CD8-positive, alpha-beta memory T cell (primary cell): ENCODE measurements at places on chromosomes 16 and 17. TPM values are rescaled to one million over a fixed set of nuclear protein-coding genes. Genes with fewer than 3 reads are reported as not detected.
A peak's percentile ranks its signal among the peaks of the same experiment; 100 is the strongest.

The KRT40 gene
- not detected for total RNA-seq

The B4GALNT2 gene
- total RNA-seq, result not detected

The OMG gene
- total RNA-seq, result 0.18 TPM

The NPIPB6 gene
- total RNA-seq, result not detected

The OR3A2 gene
- total RNA-seq, result 5.9 TPM

The FBF1 gene
- total RNA-seq, result 22.6 TPM

The TBX2 gene
- total RNA-seq, result 0.13 TPM

The SLC38A8 gene
- not detected for total RNA-seq

The MYL4 gene
- not detected for total RNA-seq

The KRT28 gene
- not detected for total RNA-seq

- DNase-seq, result no peak
Measured at GRCh38 chr16:86478779-86479178, 31.5 kb upstream of the FOXF1 start.

DNA sequence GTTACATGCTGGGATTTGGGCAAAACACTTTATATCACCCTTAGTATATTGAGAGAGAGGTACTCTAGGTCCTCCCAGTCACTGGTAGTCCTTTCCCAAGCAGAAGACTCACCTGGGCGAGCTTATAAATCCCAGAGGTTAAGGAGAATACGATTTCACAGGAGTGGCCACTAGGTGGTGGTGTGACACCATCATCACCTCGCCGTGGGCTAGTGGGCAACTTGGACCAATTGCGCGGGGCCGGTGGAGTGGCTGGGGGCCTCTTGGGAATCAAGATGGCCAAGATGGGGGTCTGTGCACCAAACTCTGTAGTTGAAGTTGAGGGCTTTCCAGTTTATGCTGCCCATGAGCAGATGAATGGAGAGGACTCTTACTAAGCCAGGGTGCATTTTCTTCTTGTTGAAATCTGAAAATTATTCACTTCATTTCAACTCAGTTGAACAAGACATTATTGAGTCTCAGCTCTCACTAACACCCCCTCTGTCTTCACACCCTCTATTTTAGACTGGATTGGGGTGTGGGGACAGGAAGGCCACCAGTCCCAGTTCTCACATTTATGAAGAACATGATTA lies 38.2 kb upstream of the PIRT start:
- DNase-seq, result no peak

GRCh38 chr17:74480290-74480689 lies 13.9 kb downstream of the CD300A start:
- DNase-seq, result no peak

DNA sequence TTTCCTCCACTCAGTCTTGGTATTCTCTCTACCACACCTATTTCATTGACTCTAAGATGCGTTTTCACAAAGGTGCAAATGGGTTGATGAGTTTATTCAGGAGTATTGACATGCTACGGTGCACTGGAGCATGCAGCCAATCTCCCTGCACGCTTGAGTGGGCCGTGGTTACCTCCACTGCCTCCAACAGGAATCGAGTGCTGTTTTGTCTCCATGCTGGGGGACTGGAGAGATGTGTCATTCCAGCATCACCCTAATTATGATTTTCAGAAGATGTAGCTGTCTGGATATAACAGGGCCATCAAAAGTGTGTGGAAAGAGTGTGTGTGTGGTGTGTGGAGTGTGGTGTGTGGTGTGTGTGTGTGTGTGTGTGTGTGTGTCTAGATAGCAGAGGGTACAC lies 351.6 kb upstream of the ZFHX3 start:
- no peak for DNase-seq

- peak; percentile 73 for DNase-seq
Measured at GRCh38 chr17:76385892-76386786, 1.7 kb downstream of the SPHK1 start.

- no peak for DNase-seq
Measured at GRCh38 chr17:5943232-5943631, 126.9 kb upstream of the WSCD1 start.

- no peak for DNase-seq
Measured at GRCh38 chr17:48546924-48547807, 2.3 kb upstream of the HOXB2 start.

GRCh38 chr16:50195756-50196155 lies 42.6 kb downstream of the TENT4B start:
- no peak for DNase-seq

GRCh38 chr17:83054518-83055125 lies 24.8 kb upstream of the METRNL start:
- DNase-seq, result no peak

DNA sequence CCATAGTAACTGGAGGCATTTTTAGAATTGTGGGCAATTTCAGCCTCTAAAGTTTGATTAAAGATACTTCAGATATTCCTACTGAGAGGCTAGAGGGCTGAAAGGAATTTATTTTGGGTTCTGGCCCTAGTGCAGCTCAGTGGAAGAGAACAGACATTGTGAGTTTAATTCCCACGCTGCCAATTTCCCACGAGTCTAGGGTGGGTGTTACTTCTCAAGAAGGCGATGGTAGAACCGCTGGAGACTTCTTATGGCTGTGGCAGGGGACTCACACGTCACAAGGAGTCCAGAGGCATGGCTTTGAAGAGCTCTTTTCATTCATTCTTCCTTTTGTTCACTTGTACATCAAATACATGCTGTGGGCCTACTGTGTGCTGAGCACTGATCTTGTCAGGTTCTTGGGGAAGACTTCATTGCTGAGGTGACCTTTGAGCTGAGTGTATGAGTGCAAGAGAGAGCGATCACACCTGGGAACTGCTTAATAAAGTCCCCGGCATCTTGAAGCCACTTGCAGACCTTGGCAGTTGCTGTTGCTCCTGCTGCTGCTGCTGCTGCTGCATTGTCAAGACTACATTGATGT lies 111.7 kb downstream of the WWOX start:
- DNase-seq, result no peak

DNA sequence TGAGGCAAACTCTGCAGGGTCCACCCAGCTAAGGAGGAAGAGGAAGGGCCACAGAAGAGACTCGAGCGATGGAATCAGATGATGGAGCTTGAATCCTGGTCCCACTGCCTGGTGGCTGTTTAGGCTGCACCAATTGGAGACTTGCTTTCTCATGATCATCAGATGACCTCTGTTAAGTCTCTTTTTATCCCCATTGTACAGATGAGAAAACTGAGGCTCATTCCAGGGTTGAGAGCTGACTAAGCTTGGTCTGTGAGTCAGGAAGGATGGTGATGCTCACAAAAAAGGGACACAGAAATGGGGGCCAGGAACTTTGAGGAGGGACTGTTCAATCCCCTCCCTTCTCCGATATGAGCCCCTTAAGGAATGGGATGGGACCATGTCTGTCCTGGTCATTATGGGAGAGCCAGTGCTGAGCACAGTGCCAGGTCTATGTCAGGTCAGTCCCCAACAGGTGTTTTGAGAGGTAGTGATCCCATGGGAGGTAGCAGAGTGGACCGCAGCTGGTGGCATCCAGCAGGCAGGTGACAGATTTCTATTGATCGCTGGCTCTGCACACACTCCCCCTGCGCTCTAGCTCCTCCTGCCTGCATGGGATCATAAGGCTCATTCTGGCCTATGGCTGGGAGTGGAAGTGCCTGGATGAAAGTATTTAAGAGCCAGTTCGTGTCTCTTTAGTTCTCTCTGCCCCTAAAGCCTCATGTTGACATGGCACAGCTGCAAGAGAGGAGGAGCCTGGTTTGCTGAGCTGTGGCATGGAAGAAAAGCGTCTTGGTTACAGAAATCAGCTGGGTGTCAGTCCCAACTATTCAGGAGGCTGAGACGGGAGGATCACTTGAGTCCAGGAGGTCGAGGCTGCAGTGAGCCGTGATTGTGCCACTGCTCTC lies 27.2 kb downstream of the SNX20 start:
- no peak for DNase-seq

DNA sequence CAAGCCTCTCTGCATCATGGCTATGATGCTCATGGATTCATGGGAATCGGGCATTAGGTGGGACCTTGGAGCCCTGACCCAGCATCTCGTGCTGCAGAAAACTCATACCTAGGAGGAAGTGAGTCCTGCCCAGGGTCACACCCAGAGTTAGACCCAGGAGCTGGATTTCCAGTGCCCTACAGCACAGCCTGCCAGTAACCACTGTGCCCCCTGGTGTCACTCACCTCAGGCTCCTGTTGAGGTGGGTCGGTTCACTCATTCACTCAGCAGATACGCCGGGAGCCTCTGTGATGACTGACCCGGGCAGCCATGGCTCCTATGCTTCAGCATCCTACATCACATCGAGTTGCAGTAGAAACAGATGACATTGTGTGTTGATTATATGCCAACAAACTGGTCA lies 143.4 kb downstream of the MSI2 start:
- no peak for DNase-seq

DNA sequence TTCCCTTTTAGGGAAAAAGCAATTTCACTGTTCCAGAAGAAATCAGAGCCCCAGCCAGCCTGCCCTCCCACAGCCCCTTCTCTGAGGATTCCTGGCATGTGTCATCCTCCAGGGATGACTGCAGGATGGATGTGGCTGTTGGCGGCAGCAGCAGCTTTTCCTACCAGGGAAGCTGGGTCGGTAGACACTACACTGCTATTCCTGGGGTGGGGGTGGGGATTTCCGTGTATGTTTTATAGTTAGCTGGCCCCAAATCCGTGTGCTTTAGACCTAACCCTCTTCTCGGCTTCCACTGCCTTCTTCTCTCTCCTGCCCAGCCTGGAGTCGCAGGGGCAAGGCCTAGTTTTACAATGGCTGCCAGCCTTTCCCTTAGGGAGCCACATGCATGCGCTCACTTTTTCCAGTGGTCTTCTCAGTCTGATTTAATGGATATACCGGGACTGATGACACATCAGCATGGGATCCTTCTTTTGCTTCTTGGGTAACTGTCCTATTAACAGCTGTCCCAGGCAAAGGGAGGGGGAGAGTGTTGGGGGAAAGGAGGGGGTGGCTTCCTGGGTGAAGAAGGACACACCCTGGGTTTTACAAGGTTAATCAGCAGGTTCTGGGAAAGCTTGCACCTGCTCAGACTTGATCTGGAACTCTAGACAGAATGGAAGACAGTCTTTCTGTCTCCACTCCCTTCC lies 2.7 kb upstream of the NFE2L1 start:
- no peak for DNase-seq

GRCh38 chr17:76644995-76645394 lies 1.4 kb upstream of the ST6GALNAC1 start:
- no peak for DNase-seq

- DNase-seq, result no peak
Measured at GRCh38 chr17:18368946-18369345, 5.6 kb upstream of the SHMT1 start.

DNA sequence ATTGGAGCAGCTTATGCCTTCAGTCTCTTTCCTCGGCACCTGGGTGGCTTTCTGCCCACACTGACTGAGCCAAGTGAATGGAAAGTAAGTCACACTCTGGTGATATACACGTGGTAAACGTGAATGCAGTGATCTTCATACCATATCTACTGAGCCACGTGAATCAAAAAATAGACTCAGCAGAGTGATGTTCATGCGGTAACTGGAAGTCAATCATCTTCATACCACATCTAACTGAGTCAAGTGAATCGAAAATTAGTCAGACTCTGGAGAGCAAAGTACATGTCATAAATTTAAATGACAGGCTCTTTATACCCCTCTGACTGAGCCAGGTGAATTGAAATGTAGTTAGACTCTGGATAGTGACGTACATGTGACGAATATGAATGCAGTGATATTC lies 47.1 kb upstream of the ARL4D start:
- DNase-seq, result no peak

DNA sequence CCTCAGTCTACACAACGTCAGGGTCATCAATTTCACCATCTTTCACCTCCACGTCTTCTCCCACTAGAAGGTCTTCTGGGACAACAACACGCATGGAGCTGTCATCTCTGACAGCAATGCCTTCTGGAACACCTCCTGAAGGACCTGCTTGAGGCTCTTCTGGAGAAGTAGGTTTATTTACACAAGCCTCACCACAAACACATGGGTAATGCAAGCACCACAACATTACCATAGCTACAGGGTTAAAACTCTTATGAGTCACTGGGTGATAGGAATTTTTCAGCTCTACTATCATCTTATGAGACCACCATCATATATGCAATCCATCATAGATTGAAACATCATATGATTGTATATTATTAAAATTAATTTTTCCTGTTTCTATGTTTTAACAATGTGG lies 215.4 kb downstream of the CHD9NB start:
- no peak for DNase-seq
